ENCODE measurements at places on chromosomes 5 and 9.
A peak's percentile ranks its signal among the peaks of the same experiment; 100 is the strongest.

- no peak for DNase-seq
These were observed 19.8 kb upstream of the SPTAN1 start for GRCh38 chr9:128532581-128532980.

GRCh38 chr5:141199359-141200235 lies at the start of gene PCDHB11:
Gene PCDHB11 (plus strand): TSS chr5:141199627. CDS start chr5:141199775, 148 bp downstream.
- no peak for DNase-seq

DNA sequence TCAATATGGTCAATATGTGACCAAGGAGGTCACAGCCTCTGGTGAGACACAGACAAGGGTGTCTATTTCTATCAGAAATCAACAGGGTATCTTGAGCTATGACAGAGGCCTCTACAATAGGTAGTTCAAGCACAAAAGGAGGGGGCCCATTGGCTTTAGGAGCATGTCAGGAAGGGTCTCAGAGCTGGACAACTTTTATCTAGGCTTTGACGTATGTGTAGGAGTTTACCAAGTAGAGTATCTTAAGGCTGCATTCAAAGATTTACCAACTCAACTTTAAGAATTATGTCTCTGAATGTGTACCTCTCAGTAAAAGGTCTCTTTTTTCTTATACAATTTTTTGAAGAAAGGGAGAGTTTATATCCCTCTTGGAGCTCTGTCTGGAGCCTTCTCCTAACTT lies 297.2 kb downstream of the NSG2 start:
- DNase-seq = no peak

DNA sequence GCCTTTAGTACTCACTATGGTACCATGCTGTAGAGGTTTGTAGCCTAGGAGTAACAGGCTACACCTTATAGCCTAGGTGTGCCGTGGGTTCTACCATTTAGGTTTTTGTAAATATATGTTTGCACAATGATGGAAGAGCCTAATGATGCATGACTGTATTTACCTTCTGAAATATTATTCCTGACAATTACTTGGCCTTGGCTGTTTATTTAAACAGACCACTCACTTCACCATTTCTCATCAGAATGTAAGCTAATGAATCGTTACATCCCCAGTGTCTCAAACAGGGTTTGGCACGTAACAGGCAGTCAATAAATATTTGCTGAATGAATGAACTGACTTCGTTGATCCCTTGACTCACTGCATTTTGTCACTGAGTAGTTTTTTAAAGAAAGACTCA lies 93.1 kb downstream of the MED27 start:
- DNase-seq = no peak

DNA sequence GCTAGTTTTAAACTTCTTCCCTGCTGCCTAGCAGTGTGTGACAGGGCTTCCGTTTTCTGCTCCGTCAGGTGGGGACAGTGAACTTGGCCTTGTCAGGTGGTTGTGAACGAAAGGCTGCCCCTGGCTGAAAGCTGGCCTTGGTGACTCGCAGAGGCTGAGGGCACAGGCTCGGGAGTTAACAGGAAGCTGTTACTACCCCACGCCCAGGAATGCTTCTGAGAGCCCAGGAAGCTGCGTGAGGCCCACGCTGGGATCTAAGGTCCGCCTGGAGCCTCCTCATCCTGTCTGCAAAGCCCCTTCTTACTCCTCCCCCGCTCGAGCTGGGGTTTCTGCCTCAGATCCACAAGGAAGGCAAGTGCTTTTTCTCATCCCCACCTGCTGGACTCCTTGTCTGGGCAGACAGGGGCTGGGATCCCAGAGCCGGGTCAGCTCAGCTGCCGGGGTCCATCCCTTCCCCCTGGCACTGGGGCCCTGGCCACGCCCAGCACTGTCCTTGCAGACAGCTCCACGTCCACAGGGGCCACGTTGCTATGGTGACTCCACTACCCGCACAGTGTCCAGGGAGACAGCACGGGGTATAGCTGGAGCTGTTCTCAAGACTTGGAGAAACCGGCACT lies 124.7 kb upstream of the TBC1D2 start:
- DNase-seq = peak; percentile 73

DNA sequence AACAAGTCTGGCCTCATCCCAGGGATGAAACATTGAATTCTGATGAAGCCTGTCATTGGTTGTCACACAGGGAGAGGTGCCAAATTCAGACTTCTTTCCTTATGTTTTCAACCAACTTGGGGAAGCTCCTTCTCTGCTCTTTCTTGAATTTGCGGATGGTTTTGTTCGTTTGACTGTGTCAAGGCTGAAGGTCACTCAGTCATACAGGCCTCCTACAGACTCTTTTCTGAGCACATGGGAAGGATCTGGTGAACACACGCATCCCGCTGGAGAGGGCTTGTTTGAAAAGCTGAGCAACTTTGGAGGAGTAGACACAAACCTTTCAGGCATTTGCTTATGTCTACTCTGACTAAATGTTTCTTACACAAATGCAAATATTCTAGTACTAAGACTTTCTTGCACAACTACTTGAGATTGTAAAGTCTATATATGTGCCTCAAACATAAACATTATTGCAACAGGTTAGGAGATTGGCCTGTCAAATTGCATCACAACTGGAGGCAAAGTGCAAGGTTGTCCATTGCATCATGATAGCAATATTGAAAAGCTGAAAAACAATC lies 151.5 kb upstream of the NR3C1 start:
- DNase-seq = peak; percentile 13

DNA sequence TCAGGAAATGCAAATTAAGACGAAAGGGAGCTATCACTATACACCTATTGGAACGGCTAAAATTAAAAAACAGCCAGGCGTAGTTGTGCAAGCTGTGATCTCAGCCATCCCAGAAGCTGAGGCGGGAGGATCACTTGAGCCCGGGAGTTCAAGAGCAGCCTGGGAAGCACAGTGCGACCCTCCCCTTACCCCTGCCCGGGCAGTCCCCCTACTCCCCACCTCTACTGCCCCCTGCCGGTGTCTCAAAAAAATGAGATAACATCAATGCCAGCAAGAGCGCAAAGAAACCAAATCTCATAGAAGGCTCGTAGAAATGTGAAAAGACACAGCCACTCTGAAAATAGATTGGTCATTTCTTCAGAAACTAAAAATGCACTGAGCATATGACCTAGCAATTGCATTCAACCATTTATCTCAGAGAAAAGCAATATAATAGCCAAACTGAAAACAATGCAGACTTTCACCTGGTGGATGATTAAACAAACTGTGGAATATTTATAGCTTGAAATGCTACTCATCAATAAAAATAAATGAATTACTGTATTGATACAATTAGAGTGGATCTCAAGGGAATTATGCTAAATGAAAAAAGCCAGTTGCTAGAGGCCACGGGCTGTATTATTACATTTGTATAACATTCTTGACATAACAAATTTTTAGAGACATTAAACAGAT lies 20.6 kb downstream of the OR2V2 start:
- no peak for DNase-seq

GRCh38 chr9:28464481-28465216 lies 891.4 kb upstream of the C9orf72 start:
- DNase-seq = no peak
